ENCODE measurements at places on chromosomes 13 and 19.

GRCh38 chr13:30720172-30720869 is 15.0 kb upstream of the ALOX5AP start:
- DNase-seq, result no peak

- no peak for DNase-seq
Observed at GRCh38 chr13:72144636-72145035, 277.6 kb upstream of the DACH1 start.

- no peak for DNase-seq
Observed at GRCh38 chr19:17868669-17869068, 3.1 kb upstream of the SLC5A5 start.

DNA sequence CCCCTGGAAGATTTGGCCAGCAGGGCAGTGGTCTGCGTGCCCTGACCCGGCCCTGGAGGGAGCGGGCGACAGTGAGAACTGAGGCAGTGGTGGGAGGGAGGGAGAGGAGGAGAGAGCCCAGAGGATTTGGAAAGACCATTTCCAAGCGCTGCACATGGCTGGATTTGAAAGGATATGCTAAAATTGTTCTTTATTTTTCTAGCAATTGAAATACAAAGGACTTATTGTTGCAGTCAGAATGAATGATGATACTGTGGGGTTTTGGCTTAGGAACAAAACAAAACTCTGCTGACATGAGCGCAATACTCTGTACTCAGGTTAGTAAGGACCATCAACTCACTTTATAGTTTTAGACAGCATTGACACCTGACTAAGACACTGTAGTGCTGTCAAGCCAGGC is 69.5 kb downstream of the TNFRSF19 start:
- DNase-seq, result no peak

- DNase-seq, result peak; percentile 73
Observed at GRCh38 chr19:51441410-51442390, 16.6 kb downstream of the SIGLEC8 start.

- no peak for DNase-seq
Observed at GRCh38 chr19:50486823-50487515, 10.3 kb upstream of the GARIN5A start.

DNA sequence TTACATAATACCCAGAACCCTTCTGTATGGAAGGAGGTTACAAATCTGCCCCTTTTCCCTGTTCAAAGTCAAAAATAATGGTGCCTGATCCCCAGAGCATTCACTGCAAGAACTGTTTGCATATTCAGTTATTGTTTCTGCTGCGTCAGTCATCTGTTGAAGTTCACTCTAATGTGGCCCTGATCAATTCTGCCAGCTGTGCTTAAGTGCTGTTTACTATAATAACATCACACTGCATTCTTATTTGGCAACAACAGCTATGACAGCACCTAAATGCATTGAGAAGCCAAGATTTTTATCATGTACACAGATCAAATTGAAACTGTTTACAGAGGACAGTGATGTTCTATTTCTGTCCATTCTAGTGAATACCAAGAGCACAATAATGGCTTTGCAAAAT is 115.9 kb downstream of the DACH1 start:
- no peak for DNase-seq

DNA sequence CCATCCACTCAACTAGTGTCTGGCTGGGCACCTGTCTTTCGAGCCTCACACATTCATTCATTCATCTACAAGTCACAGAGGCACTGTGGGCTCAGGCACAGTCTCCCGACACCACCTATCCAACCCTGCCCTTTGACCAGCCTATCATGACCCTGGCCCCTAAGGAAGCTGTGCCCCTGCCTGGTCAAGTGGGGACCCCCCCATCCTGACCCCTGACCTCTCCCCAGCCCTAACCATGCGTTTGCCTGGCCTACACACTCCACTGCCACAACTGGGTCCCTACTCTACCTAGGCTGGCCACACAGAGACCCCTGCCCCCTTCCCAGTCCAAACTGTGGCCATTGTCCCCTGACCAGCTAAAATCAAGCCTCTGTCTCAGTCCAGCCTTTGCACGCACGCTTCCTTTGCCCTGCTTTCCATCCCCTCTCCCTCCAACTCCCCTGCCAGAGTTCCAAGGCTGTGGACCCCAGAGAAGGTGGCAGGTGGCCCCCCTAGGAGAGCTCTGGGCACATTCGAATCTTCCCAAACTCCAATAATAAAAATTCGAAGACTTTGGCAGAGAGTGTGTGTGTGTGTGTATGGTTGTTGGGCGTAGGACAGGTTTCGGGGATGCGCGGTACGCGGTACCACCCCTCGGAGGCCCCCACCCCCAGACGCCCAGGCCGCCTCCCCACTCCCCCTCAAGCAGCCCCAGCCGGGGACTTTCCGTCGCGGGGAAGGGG is 404 bp upstream of the IL27RA start:
- DNase-seq, result peak; percentile 72

DNA sequence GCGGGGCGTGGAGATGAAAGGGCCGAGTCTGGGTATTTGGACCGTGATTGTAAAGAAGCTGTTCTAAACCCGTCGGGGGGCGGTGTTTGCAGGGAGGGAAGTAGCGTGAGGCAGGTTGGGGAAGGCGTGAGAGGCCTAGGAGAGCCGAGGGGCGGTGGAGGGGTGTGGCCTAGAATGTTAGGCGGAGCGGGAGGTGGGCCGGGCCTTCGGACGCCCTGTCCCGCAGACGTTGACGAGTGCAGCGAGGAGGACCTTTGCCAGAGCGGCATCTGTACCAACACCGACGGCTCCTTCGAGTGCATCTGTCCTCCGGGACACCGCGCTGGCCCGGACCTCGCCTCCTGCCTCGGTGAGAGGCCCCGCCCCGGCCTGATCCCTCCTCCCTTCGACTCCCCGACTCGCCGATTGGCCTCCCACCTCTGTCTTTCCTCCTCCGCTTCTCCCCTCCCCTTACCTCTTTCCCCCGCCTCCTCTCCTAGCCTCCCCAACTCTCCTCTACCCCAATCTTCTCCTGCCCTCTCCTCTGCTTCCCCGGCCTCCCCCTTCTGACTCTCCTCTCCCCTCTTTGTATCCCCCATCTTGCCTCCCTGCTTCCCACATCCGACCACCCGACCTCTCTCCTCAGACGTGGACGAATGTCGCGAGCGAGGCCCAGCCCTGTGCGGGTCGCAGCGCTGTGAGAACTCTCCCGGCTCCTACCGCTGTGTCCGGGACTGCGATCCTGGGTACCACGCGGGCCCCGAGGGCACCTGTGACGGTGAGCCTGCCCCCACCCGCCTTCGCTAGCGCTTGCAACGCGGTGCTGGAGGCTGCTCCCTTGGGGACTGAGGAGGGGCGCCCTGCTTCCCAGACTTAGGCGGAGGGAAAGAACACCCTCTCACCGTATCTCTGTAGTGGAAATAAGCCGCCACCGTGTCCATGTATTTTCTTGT is 12.8 kb downstream of the LTBP4 start:
- peak; percentile 73 for DNase-seq

GRCh38 chr13:23843436-23843835 is 45.8 kb downstream of the MIPEP start:
- DNase-seq, result no peak

DNA sequence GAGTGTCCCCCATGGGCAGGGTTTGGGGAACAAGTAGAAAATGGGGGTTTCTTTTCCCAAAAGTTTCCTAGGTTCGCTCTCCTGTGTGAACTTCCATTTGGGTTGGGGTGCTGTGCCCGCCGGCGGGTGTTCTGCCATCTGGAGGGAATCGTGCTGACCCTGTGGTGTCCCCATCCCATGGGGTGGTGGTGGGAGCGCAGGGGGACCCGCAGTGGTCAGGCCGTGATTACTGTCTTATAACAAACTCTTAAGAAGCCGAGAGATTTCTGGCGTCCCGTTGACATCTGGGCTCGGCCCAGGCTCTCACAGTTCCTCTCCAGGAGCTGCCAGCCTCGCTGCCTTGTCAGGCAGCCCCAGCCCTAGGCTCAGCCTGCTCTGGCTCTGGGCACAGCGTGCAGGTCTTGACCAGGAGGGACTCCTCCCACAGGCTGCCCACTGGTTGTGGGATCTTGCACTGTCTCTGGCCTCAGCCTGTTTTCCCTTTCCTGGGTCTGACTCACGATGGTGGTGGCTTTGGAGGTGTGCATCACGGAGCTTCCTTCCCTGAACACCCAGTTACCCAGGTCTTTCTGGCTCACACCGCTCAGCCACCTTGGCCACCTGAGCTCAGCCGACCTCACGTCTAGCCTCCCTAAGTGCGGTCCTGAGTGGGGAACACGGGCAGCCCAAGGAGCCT is 34.5 kb downstream of the PLEKHJ1 start:
- DNase-seq, result no peak

- DNase-seq, result no peak
Observed at GRCh38 chr19:19191768-19192077, 229 bp downstream of the BORCS8 start.

DNA sequence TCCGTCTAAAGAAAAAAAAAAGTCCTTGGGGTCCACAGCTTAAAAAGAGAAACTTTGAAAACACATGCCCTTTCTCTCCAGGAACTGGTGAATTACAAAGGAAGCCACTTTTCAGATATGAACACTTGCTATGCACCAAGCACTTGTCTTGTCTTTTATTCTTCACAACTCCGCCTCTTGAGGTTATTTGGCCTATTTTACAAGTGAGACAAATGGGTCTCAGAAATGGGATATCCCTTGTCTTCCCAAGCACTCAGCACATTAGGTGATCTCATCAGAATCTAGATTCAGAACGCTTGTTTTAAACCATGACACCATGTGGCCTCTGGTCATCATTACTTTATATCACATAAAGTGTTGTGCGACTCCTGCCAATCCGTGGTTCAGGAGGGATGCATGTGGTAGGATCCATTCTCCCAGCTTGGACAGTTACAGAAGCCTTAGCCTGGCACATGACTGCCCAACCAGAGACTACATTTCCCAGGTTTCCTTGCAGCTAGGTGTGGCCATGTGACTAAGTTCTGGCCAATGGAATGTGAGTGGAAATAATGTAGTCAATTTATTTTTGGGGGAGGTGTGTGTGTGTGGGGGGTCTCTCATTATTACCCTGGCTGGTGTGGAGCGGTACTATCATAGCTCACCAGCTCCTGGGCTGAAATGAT is 13.9 kb downstream of the TSKS start:
- DNase-seq, result no peak

GRCh38 chr19:36918090-36918489 is 2.0 kb downstream of the ZNF568 start:
- no peak for DNase-seq

DNA sequence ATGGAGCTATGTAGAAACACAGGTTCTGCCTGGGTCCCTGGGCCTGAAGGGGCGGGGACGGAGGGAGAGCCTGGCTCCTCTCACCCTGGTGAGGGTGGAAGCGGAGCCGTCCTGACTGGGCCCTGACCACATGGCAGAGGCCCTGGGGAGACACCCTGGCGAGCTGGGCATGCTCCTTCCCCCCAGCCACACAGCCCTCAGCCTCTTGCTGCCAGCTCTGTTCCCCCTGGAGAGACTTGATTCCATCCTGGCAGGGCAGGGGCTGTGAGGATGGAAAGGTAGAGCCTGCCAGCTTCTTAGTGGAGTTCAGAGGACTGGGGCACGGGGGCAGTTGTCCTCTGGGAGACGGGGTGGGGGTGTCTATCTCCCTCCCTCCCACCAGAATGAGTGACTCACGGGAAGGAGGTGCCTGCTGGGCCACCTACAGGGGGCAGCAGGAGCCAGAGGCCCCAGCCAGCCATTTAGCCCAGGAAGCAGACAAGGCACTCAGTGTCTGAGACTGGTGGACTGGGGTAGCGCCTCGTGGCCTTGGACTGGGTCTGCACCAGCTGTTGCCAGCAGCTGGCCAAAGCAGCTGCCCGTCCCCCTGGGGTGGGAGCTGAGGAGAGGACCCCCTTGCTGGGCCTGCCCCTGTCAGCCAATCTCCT is 22.8 kb upstream of the RNF17 start:
- no peak for DNase-seq

- no peak for DNase-seq
Observed at GRCh38 chr13:97414392-97414791, 19.6 kb upstream of the RAP2A start.

- DNase-seq, result no peak
Observed at GRCh38 chr19:53647350-53647749, 15.6 kb downstream of the DPRX start.

GRCh38 chr13:114130131-114130836 is 2.1 kb downstream of the RASA3 start:
- no peak for DNase-seq

DNA sequence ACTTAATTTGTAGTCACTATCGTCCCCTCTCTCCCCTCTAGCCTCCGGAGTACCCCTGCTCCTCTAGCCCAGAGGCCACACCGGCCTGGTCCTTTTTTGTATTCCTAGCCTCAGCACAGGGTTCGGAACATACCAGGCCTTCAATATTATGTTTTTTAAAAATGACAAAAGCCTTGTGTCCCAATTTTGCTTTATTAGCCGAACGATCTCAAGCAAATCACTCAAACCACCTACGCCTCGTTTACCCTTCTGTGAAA is 463 bp upstream of the POMP start:
- DNase-seq, result no peak

GRCh38 chr13:68030152-68030809 is 800.1 kb upstream of the PCDH9 start:
- DNase-seq, result no peak

DNA sequence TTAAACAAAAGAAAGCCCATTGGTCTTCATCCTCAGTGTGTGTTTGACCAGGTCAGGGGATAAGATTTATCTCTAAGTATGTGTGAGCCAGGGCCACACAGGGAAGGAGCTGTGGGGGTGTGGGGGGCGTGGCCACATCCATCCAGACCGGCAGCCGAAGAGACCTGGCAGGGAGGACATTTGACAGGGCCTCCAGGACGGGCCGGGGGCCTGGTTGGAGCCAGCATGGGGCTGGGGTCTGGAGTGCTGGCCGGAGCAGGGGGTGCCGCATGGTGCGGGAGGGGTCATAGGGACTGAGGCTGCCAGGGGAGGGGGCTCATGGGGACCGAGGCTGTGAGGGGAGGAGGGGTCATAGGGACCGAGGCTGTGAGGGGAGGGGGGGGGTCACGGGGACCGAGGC is 20.4 kb upstream of the GNA15 start:
- DNase-seq, result no peak

DNA sequence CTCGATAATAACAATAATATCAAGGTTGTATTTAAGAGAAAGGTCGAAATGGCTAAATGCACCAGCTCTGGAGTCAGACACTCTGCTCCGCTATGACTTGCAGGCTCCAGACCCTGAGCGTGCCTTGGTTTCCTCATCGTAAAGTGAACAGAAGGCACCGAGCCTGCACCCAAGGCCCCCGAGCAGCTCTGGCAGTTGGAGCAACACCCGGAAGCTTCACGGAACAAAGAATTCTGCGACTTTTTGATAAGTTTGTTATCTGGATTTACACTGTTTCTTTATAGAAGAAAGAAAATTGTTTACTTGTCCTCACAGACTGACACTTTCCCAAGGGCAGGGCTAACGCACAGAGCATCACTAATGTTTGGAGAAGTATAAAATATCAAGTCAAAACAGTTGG is 4.4 kb downstream of the GRTP1 start:
- DNase-seq, result no peak

GRCh38 chr13:98206946-98207345 is 29.9 kb upstream of the RNF113B start:
- no peak for DNase-seq

GRCh38 chr13:60226507-60226906 is 62.8 kb upstream of the DIAPH3 start:
- no peak for DNase-seq

- no peak for DNase-seq
Observed at GRCh38 chr19:41872775-41873647, 4.1 kb upstream of the CD79A start.

GRCh38 chr19:44608391-44608821 is 5.0 kb upstream of the IGSF23 start:
- no peak for DNase-seq

Measured in T-helper 22 cell (primary cell).